ENCODE measurements at places on chromosomes 2 and 18.

GRCh38 chr2:100895934-100896685, 76.2 kb downstream of the NPAS2 start:
- DNase-seq, result no peak

GRCh38 chr18:36412778-36413177, 115.3 kb downstream of the FHOD3 start:
- no peak for DNase-seq

DNA sequence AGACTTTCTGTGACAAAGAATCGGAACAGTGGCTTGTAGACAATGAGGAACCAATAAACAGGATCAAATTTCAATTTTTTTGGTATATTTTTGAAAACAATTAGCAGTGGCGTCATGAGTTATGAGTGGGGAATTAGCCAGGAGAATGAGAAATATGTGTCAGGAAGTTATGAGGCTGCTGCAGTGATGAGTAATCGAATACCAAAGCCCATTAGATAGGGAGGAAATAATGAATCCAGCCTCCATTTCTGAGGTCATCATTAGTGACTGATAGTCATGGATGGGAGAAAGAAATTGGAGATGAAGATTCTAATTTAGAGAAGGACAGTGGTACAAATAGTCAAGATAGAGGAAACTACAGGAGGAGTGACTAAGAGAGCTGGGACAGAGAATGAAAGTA, 673.1 kb upstream of the VRK2 start:
- DNase-seq, result no peak

- no peak for DNase-seq
Measured at GRCh38 chr2:137942833-137943677, 21.2 kb upstream of the HNMT start.

DNA sequence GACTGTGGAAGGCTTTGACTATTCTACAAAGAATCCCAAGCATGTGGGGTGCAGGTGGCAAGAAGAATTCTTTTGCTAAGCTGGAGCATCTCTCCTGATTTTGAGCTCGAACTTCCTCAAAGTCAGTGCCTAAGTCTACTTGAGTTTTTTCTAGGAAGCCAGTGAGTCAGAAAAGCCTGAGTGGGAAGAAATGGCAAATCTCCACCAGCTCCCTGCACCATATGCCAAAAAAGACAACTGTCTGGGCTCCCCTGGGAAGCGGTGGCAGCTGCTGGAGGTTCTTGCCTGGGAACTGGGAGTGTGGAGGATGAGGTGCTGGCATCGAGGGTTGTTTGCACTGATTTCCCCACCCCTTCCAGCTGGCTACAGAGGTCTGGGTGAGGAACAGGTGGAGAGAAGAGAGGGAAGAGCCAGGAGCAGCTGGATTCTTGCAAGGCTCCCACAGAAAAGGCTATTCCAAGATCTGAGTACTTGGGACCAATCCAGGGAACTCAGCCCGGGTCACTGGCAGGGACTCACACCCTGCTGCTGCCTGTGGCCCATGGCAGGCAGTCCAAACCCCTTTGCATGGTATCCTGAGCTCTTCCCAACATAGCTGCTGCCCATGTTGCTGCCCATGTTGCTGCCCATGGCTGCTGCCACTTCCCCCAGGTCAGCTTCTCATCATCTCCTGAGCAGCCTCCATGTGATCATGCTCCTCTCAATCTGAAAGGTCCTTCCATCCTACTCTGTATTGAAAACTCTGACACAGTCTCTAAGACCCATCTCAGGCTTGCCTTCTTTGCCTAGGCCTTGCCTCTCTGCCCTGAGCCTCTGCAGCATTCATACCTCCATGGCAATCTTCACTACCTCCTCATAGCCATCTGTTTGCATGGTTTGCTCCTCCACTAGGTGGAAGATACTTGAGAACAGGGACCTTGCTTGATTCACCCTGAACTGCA, 128.3 kb upstream of the SPATS2L start:
- DNase-seq, result no peak

GRCh38 chr2:175457895-175458448, 276.5 kb upstream of the ATP5MC3 start:
- DNase-seq, result no peak

All from CD4-positive, alpha-beta T cell treated with Interleukin-1 beta for 1 hour (primary cell).